ENCODE measurements at places on chromosomes 6 and 20.
A peak's percentile ranks its signal among the peaks of the same experiment; 100 is the strongest.

- DNase-seq, result no peak
These were observed 28.5 kb upstream of the TMEM14A start for GRCh38 chr6:52642368-52642767.

- DNase-seq, result peak; percentile 59
These were observed 504 bp downstream of the B4GALT5 start for GRCh38 chr20:49712996-49713752.

DNA sequence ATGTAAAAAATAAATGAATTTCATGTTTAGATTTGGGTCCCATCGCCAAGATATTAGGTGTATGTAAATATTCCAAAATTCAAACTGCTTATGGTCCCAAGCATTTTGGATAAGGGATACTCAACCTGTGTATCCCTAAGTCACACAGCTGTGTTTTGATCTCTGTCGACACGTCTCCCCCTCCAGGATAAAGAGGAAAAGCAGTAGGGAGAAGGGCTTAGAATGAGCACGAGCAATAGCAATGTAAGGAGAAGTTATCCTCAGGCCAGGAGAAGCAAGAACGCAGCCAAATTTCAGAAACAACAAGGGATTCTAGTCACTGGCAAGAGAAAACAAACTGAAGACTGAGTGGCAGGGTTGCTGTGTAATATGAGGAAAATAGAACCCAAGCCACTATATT, 181.2 kb downstream of the AIG1 start:
- no peak for DNase-seq

GRCh38 chr20:34268851-34269636, 27.8 kb downstream of the ASIP start:
- DNase-seq, result peak; percentile 60

DNA sequence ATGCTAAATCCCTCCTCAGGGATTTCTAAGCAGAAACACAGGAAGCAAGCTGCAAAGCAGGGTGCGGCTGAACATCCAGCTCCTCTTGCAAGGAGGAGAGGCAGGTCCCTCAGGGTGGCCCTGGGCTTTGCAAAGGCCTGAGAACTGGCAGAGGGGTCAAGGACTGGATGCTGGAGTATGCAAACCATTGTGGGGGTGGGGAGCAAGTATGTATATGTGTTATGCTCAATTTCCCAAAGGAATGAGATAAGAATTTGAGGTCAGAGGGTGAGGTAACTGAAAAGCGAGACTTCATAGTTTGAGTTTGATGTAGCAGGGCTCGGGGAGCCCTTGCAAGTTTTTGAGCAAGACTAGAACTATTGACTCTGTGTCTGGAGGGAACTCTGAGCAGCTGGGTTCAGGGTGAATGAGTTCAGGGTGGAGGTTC, 11.2 kb downstream of the SLC22A2 start:
- DNase-seq, result no peak
